ENCODE measurements at places on chromosomes 5 and 9.

GRCh38 chr9:79962836-79963235 lies 391.1 kb downstream of the TLE4 start:
- no peak for DNase-seq

DNA sequence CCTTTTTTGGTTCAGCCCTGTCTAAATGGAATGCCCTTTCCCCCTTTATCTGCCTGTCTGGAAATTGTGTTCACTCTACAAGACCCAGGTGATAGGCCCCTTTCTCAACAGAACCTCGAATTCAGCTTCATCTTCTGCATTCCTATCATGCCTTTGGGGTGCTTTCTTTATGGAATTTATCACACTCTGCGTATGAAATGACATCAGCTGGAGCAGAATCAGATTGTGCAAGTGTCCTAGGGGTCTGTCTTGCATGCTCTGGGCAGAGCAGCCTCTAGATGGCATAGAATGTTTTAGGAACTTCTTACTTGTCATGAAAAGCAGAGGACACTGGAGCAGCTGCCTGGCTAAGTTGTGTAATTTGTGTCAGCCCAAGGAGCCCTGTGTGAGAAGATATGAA lies 84.9 kb downstream of the ISL1 start:
- no peak for DNase-seq

DNA sequence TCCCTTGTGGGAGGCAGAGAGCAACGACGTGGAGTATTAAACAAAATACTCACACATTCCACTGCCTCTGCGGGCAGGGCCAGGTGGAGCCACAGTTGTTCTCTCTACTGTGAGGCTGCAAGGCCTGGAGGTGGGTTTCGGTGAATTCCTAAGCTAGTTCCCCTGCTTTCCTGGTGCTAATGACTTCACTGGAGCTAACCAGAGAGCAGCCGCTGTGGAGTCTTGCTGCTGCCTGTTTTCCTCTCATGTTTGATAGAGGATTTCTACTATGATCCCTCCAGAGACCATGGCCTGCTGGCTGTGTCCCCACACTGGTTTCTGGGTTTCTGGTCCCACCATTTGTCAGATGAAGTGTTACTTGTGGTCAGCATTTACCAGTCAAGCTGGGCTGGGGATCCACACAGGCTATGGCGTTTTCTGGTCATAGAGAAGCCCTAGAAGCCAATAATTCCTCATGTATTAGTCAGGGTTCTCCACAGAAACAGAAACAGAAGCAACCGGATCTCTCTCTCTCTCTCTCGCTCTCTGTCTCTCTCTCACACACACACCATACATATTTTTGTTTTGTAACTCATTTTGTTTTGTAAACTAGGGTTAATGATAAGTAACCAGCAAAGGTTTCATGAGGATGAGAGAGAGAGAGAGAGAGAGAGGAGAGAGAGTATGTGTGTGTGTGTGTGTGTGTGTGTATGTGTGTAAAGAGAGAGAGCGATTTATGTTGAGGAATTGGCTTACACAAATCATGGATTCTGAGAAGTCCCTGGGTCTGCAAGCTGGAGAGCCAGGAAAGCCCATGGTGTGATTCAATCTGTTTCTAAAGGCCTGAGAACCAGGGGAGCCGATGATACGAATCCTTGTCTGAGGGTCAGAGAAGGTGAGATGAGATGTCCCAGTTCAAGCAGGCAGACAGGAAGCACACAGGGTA lies 403.0 kb downstream of the GADD45G start:
- DNase-seq = no peak

DNA sequence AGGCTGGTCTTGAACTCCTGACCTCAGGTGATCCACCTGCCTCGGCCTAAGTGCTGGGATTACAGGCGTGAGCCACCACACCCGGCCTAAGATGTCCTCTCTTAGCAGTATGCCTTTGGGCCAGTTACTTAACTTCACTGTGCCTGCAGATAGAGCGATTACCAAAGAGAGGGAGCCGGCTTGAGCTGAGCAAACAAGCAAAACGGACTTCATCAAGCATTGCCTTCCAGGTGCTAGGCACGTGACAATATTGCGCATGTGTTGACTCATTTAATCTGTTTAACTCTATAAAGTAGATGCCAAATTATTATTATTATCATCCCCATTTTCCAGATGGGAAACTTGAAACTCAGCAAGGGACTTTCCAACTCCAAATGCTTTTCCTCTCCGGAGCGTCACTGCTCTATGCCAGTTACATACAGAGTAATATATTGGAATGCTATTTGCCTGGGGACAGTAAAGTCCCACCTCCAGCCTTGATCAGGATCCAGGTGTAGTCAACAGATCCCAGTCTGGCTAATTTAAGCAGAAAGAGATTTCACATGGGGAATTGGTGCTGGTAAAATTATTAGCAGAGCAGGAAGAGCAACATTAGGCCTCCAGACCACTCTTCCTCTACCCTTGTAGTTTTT lies 5.6 kb upstream of the C9orf152 start:
- no peak for DNase-seq

GRCh38 chr5:94407023-94407422 lies 211.4 kb downstream of the KIAA0825 start:
- DNase-seq = no peak

DNA sequence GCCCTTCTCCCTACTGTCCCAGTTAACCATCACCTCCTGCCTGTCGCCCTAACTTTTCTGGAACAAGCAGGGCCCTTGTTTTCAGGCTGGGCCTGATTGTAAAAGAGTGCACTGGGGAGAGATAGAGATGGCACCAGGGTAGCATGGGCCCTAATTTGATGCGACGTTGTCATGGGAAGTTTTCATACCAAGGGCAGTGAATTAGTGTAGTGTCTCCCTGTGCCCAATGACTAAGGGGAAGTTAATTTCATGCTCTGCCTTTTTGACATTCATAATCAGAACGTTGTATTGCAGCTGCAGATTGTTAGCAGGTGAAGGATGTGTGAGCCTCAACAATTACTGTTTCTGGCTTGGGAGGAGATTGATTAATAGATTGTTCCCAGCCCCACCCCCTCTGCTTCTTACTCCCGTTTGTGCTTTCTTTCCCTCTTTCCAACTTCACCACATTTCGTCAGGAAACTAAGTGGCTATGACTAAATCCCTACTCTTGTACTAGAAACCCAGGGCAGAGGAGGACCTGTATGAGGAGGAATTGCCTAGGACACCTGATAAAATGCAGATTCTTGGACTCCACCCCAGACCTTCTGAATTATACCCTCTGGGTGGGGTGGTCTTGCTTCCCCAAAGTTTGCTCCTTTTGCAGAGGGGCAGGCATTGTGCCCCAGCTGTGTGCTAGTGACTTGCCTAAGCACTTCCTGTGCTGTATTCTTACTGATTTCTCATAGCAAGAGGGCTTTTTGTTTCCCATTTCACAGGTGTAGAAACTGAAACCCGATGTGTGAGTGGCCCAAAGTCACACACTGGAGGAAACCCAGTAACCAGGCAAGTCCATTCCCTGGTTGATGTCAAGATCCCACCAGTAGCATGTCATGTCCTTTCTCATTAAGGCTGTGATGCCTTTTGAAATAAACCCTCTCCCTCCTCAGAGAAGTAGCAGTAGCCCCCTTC lies 56.3 kb downstream of the DAB2IP start:
- no peak for DNase-seq

- no peak for DNase-seq
These were observed at the start of gene IGFBPL1 for GRCh38 chr9:38423973-38424843. Gene IGFBPL1 (minus strand): TSS chr9:38424454. CDS start chr9:38424424, 30 bp downstream.

DNA sequence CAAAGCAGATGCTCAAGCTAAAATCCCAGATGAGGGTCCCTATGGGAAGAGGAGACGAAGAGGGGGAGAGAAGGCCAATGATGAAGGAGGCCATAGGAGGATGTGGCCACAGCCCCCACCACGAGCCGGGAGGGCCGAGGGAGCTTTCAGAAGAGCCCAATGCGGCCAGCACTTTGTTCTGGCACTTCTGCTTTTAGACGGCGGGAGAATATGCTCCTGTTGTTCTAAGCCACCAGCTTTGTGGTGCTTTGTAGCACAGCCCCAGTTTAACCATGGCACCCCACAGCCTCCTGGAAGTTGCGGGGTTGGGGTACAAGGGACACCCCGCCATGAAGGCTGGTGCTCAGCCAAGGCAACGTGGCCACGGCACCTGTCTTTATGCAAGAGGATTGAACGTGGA lies 33.4 kb downstream of the LPCAT1 start:
- DNase-seq = no peak

GRCh38 chr9:20002011-20002410 lies 213.2 kb upstream of the SLC24A2 start:
- no peak for DNase-seq

DNA sequence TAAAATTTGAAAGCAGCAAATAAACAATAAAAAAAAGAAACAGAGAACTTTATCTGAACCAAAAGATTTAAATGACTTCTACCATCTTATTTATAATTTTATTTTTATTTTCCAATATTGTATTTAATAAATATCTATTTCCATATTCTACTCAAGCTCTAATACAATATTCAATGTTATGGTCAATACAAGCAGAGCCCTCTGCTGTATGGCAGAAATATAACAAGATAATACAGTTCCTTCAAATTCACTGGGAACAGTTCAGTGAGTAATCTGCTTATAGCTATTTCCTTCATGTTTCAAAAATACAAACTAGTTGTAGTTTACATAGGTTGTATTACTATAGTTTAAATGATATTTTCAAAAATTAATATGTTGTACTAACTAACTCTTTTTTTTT lies 332.7 kb downstream of the PRDM9 start:
- DNase-seq = peak; percentile 11

DNA sequence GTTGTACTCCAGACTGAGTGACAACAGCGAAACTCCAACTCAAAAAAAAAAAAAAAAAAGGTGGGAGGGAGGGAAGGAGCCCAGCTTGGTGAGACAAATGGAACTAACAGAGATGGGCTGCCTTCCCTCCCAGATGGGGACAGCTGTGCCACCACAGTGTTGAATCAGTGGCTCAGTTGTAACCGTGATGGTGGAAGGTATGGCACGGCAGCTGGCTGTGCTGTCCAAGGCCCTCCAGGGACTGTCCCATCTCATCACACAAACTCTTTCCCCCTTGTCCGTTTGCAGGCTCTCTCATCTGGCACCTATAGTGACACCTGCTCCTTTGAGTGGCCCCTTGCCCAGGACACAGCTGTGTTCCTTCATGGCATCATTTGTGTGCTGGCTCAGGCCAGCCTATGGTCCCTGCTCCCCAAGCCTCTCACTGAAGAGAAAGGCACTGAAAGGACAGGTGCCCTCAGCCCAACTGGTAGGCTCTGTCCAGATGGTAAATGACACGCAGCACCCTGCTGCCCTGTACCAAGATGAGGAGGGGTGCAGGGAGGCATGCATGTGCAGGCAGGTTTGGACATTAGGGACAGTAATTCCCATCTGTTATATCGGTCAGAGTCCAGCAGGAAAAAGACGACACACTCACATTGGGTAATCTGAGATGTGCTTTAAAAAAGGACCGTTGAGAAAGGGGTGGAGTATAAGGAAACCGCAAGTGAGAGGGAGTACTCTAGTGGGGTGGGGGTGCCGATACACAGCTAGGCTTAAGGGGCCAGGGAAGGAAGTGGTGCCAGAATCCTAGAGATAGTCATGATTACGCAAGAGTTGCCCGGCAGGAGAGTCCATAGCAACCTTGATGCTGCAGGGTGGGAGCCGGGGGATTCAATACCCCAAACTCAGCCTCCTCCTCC lies 4.3 kb downstream of the SMIM33 start:
- DNase-seq = peak; percentile 16

DNA sequence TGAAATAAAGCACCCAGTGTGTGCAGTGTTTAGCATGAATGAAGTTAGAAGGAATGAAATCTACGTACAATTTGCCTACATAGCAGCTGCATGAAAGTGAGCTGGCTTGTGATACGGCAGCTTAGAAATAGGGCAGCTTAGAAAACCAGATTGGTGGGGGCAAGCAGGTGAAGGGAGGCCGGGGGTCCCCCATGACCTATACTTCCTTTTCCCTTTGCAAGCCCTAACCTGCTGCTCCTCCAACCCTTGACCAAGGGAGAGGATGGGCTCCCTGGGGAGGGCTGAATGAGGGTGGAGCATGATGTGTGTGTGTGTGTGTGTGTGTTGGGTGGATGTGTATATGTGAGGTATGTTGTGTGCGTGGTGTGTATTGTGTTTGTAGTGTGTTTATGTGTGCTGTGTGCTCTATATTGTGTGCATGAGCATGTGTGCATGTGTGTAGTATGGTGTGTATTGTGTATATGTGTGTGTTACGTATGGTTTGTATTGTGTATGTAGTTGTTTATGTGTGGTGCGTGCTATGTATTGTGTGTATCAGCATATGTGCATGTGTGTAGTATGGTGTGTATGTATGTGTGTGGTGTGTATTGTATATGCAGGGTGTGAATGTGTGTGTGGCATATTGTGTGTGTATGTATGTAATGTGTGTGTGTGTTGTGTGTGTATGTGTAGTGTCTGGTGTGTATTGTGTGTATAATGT lies 72.1 kb downstream of the TENT4A start:
- no peak for DNase-seq

GRCh38 chr5:161548487-161549094 lies 2.1 kb upstream of the GABRB2 start:
- peak; percentile 28 for DNase-seq

GRCh38 chr5:142689081-142689480 lies 3.2 kb upstream of the FGF1 start:
- DNase-seq = no peak

- DNase-seq = no peak
These were observed 146.5 kb downstream of the SMARCA2 start for GRCh38 chr9:2161661-2162060.

GRCh38 chr5:100780376-100780870 lies 122.7 kb downstream of the ST8SIA4 start:
- DNase-seq = no peak

GRCh38 chr9:91177661-91178280 lies 183.9 kb downstream of the AUH start:
- DNase-seq = no peak

DNA sequence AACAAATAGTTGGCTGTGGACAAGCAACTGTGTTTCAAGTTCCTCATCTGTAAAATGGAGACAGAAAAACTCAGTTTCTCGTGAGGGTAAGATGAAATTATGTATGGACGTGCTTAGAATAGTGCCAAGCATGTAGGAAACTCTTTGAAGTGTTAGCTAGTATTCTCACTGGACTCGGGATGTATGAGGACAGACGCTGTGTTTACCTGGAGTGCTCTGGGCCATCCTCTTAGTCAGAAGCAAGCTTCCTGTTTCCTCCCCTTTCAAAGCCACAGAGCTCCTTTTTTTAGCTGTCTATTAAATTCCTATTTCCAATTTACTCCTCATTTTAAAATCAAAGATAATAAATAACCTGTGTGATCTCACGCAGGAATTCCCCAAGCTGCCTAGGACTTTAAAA lies 23.8 kb upstream of the IQGAP2 start:
- DNase-seq = no peak

DNA sequence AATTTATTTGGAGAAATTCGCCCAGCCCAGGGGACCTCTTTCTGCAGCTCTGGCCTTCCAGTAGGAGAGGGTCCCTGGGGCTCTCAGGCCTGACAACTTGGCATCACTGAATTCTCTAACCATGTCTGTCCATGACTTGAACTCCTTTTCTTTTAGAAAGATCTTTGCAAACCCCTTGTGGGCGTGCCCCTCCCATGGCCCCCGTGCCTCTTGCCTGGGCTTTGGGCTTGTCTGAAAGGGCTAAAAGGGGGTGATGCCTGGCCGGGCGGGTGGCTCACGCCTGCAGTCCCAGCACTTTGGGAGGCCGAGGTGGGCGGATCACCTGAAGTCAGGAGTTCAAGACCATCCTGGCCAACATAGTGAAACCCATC lies 3.2 kb upstream of the SQSTM1 start:
- DNase-seq = no peak

Data from NCI-H526 (cell line).